AG04450 (cell line): ENCODE measurements at places on chromosomes 4 and X.

DNA sequence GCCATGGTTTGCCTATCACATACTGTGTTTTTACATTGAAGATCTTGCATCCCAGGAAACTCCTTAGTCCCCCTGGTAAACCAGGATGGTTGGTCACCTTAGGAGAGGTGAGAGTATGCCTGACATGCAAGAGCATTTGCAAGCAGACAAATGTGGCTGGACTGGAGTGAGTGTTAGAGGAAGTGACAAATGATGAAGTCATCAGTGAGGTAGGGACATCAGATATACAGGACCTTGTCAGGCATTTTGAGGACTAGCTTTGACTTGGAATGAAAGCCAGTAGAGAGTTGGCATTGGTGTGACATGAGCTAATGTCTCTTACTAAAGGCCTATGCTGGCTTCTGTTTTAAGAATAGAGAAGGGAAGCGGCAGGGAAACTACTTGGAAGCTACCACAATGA lies 124.9 kb downstream of the FRMPD4 start:
- no peak for DNase-seq

DNA sequence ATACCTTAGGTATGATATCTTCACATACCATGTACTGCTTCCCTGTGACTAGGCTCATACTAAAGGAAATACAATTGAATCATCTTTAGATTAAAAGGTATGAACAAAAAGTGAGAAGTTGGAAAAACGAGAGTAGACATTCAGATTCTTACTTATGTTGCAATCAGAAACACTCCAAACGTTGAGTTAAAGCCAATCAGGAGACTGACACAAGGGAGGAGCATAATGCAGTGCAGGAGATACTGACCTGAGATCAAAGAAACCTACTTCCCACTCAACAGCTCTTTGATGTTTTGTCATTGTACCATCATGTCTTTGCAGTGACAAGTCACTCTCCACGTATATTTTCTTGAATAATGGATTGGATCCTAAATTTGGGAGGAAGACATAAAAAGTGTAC lies 8.9 kb upstream of the PCDH18 start:
- no peak for DNase-seq

DNA sequence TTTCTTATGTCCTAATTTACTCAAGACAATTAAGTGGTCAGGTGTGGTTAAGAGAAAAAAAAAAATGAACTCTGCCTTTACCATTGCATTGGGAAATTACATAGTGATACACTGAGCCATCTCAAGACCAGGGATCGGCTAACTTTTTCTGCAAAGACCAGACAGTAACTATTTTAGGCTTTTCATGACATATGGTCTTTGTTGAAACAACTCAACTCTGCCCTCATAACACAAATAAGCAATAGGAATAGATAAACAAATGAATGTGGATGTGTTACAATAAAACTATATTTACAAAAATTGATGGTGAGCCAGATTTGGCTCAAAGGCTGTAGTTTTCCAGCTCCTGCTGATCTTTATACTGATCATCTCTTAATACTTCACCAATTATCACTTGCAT lies 632.6 kb upstream of the INTU start:
- peak; percentile 38 for DNase-seq

- no peak for DNase-seq
Measured at GRCh38 chrX:133786382-133786781, 199.0 kb downstream of the GPC3 start.

DNA sequence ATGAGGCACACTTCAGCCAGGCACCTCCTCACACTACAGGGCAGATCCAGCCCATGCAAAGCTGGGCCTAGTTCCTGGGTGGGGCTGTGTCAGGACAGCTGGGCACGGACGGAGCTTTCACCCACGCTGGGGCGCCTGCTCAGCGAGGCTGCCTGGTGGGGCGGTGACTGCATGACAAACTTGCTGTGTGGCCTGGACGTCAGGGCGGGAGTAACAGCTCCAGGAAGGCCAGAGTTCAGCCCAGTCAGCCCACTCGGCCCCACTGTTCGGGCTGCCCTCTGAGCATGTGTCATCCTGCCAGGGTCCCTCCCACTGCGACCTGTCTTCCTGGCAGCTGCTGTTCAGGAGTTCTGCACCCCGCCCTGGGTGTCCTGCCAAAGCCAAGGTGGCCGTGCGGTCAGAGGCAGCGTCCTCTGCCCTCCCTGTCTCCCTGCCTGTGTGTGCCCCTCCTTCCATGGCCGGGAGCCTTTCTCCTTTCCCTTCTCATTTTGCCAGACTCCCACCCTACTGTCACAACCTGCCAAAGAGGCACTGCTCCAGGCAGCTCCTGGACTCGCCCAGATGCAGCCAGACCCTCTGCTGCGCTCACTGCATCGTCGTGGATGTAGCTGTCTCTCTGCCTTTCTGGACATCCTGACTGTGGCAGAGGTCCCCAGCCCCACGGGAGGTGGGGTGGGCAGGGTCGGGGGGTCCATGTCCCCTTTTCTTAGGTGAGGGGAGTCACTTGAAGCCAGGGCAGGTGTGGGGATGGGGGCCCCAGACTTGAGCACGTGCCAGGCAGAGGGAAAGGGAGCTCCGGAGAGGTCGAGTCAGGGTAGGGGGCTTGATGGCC lies 33.0 kb upstream of the KIAA0232 start:
- no peak for DNase-seq

DNA sequence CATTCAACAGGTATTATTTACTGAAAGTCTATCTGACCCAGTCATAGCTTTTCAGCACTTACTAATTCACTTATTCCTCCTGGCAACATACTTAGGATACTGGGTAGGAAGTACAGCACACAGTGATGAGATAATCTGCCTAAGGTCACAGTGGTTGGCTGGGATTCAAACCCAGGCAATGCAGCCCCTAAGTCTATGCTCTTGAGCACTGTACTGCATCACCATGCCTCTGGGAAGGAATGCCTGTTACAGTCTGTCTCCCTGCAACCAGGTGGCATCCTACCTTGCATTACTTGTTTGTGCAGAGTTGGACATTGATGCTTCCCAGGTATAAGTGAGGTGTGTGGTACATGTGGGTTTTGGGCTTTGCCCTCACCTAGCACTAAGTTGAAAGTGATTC lies 21.5 kb upstream of the LRAT start:
- no peak for DNase-seq

DNA sequence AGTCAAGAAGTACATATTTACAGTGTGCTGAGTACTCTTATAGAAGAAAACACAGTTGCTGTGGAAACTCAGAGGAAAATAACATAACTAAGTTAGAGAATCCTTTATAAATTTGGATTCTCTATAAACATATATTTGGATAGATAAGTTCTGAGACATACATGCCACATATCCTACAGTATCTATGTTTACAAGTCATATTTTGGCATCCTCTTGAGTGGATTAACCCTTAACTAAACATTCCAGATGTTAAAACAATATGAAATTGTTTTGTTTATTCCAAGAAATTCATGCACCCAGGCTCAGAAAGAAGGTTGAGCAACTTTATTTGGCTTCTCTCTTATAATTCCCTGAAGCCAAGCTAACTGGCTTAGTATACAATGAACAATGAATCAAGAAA lies 267.2 kb downstream of the TEX13A start:
- no peak for DNase-seq

GRCh38 chr4:32429151-32429550 lies 1709.0 kb downstream of the PCDH7 start:
- DNase-seq, result no peak

- DNase-seq, result no peak
Measured at GRCh38 chr4:5280828-5281227, 229.5 kb downstream of the STK32B start.

DNA sequence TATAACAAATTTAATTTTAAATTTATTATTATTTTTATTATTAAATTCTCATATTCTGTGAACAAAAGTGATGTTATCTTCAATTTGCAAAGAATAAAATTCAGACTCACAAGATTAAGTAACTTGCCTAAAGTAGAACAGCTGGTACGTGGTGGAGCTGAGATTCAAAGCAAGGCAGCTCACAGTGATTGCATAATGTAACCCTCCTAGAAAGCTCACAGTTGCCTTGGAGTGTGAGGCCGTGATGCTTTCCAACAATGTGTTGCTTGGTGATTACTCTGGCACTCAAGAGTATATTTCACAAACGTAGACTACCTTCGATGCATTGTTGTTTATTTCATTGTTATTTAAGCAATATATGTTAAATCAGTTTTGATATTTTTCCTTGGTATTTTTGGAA lies 1039.2 kb upstream of the PABPC4L start:
- DNase-seq, result peak; percentile 10

- DNase-seq, result no peak
Measured at GRCh38 chr4:29014555-29014954, 1705.6 kb upstream of the PCDH7 start.

DNA sequence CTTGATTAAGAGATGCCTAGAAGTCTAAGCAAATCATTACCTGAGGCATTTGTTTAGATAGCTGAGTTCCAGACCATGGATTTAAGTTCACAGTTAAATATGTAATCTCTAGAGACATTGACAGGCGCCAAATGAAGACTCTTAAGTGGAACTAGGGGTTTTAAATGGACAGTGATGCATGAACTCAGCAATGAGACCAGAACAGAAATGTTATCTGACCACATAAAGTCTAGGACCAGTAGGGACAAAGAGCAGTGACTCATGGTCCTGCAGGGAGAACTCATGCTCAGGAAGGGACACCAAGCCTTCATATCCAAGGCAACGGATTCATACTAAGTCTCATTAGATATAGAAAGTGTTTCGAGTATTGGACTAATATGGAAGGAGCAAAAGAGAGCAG lies 152.3 kb downstream of the PPARGC1A start:
- no peak for DNase-seq

DNA sequence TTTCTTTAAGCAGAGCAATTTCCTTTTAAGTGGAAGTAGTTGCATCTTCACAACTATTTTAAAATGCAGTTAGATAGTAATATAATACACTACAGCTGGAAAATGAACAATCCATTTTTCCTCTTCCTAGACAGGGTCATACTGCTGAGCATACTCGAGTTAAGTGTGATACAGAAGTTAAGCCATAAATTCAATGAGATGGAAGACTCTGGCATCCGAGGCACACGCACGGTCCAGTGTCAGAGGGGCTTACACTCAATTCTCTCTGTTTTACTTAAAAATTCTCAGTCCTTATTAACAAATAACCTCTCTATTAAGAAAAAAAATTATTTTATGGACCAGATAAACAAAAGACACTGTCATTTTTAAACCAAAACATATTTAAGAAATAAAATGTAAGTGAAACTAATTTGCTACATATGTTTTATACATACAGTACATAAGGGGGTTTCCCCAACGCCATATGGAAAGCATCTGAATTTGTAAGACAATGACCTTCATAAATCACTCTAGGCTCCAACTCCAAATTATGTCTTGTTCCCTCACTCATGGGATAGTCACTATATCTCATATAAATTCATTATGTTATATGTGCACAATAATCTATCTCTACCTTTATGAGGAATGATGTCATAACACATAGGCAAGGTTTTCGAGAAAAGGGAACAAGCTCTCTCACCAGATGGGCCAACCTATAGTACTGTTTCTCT lies 315.3 kb downstream of the PAPSS1 start:
- no peak for DNase-seq

DNA sequence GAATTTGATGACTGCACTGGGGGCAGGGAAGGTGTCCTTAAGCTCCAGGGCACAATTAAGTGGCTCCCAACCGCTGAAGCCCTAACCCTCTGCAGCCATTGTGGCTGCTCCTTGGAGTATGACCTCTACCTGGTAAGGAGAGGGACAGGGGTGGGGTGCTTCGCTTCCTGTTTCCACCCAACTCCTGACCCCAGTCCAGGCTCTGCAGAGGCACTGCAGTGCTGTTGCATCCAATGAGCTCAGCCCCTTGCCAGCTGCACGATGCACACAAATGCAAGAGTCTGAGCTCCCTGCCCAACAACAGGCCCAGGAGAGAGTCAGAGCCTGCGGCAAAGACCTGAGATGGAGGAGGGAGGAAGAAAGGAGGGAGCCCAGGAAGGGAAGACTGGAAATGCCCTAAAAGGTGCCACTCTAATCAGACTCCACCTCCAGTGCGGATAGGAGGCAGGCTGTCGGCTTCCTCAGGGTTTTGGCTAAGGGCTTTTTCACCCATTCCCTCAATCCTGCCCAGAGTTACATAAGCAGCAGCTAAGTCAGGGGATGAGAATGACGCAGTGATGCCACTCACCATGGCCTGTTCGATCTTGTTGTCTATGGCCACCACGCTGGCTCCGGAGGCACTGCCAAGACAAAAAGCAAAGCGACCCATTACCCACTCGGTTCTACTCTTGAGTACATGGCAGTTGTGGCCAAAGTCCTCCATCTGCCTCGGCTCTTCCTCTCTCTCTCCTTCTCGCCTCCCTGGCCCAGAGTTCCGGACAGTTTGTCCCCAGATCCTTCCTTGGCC lies 60.1 kb downstream of the TSC22D3 start:
- no peak for DNase-seq

GRCh38 chrX:66863721-66864120 lies 224.8 kb upstream of the EDA2R start:
- DNase-seq, result no peak

DNA sequence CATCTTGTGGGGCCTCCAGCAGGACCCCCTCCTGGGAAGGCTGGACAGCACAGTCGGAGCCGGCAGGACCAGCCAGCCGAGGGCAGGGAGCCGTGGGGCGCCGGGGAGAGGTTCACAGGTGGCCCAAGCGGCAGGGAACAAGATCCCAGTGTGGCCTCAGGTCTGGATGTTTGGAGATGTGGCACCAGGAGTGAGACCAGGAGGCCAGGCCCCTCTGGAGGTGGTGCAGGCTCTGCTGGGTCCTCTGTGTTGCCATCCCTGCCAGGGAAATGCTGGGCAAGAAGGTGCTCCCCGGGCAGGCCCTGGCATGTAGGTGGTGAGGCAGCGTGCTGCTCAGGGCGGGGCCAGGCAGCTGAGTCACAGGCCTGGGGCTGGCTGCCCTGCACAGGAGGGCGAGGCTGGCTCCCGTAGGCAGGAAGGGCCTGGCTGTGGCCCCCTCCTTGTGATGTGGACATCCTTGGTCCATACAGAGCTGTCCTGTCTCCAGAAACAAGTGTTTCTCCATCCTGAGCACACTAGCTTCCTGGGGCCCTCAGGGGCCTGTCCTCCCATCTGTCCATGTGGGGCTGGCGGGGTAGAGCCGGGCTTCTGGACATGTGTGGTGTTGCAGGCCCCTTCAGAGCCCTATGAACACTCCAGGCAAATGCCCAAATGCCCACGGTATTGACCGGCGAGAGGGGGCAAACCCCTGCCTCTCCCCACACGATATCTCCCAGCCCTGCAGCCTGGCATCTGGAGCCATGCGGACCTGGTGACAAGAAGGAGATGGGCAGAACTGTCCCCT lies 4.8 kb upstream of the HGFAC start:
- no peak for DNase-seq

- no peak for DNase-seq
Measured at GRCh38 chrX:141278306-141278705, 36.0 kb upstream of the SPANXC start.

DNA sequence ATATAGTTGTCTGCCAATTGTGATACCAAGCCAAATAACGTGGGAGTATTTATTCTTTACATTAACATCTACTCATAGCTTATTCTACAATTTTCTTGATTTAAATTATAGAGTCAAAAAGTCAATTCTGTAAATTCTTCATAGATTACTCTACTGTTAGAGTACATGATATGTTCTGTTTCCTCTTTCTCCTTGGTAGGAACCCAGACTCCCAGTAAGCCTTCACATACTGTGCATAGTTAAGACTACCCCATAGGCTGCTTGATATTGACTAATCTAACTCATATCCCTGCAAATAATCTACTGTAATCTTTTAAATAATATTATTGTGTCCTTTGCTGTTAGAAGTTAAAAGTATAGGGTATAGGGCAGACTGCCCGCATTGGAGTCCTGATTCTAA lies 35.4 kb downstream of the BANK1 start:
- no peak for DNase-seq

- no peak for DNase-seq
Measured at GRCh38 chrX:16212024-16212423, 44.7 kb downstream of the MAGEB17 start.
